Renal cortical epithelial cell (primary cell): ENCODE measurements at places on chromosomes 12 and 14.

DNA sequence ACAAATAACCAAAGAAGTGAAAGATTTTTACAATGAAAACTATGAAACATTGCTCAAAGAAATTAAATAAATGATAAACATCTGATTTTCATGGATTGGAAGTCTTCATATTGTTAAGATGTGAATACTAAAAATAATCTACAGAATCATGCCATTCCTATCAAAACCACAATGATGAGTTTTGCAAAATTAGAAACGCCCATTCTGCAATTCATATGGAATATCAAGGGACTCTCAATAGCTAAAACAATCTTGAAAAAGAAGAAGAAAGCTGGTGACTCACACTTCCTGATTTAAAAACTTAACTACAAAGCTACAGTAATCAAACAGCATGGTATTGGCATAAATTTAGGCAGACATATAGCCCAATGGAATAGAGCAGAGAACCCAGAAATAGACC is 40.2 kb upstream of the CCT2 start:
- no peak for DNase-seq

GRCh38 chr14:94050231-94050880 is 24.2 kb downstream of the OTUB2 start:
- peak; percentile 74 for DNase-seq

DNA sequence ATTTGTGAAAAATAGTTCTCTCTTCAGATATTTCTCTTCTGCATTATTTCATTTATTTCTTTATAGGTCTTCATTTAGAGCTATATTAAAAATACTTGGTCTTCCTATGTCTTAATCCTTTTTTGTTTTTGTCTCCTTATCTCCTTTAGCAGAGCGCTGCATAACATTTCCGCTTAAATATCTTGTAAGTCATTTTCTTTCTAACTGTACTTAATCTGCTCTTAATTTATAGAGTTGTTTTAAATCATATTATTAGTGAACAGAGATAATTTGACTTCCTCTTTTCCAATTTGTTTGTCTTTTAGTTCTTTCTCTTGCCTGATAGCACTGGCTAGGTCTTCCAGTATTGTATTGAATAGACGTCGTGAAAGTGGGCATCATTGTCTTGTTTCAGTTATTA is 18.0 kb downstream of the LUM start:
- no peak for DNase-seq

DNA sequence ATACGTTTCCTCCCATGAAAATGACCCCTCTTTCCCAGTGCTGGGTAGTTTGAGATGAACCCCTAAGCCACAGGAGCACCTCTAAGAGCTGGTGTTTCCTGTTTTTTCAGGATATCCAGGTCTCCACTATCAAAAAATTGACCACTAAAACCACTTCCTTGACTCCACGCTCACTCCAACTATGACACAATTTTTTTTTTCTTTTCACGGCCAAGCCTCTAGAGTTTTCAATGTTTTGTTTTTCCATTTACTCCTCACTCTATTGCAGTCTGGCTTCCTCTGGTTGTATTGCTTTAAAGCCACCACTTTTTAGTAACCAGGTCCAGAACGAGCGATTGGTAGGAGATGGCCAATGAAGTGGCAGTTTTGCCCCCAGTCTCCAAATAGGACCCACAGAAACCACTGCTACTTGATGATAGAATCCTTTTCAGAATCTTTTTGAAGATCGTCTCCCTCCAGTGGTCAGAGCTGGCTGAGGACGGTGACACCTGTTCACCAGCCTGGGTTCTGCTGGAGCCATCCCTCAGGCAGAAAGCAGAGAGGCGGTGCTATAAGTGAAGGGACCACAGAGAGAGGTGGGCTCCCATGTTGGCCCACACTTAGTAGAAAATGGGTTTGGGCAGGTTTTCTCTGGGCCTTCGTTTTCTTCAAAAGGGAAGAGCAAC is 454.4 kb downstream of the VRK1 start:
- DNase-seq: no peak

DNA sequence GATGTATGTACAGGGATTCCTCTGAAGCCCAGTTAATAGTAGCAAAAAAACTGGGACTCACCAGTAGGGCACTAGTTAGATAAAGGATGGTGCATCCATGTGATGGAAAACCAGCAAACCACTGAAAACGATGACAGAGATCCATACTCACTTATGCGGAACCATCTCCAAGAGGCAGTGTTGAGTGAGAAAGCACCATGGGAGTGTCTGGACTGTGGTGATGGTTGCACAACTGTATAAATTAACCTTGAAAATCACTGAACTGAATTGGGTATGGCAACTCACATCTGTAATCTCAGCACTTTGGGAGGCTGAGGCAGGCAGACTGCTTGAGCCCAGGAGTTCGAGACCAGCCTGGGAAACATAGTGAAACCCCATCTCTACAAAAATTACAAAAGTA is 53.6 kb upstream of the ZFP36L1 start:
- DNase-seq: peak; percentile 95

DNA sequence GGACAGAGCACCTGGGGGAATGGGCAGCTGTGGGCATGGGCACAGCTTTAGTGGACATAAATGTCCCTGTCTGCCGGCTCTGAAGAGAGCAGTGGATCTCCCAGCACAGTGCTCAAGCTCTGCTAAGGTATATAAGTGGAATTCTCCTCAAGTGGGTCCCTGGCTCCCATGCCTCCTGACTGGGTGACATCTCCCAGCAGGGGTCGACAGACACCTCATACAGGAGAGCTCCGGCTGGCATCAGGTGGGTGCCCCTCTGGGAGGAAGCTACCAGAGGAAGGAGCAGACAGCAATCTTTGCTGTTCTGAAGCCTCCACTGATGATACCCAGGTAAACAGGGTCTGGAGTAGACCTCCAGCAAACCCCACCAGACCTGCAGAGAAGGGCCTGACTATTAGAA is 25.0 kb upstream of the NUAK1 start:
- DNase-seq: no peak

DNA sequence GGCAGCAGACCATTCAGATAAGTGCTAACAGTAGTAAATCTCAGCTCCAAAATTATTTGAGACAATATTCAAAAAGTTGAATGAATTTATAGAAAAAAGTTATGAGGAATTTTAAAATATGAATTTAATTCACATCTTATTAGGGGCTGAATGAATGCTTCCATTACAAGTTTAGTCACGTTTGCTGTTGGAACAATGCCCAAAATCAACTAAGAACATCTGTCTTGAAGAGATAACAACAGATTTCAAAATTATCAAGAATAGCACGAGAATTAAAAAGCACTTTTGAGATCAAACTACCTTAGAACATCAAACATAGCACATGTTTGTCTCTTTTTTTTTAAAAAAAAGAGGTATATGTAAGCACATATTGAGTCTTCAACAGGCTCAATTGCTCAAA is 115.4 kb upstream of the PPFIA2 start:
- no peak for DNase-seq

DNA sequence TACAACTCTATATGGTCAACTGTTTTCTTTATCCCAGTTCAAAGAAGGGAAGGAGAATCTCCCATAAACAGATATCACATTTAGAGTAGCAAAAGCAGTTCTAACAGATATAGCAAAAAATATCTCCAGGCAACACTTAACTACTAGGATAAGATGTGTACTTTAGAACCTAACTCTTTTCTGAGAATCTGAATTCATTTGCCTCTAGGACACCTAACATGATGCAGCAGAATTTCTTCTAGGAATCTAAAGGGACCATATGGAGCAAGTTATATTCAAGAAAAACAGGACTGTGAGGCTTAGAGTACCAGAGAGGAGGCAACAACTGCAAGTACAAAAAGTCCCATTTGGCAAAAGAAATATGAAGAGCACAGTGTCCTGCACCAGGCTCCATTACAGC is 24.4 kb upstream of the CAPRIN2 start:
- DNase-seq: no peak

DNA sequence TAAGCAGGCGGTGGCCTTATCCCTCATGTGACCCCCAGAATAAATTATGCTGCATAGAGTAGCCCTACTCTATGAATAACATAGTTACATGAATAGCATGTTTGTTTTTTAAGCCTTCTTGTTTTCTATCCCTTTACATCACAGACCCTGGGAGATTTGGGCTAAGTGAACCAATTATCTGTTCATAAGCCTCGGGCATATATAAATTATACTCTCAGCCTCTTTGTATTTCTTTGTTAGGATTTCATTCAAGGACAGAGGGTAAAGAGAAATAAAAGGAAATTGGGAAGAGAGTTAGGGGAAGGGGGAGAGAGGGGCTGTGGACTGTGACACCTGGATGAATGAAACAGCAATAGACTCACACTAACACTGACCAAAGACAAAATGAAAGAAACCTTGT is 35.3 kb upstream of the RTRAF start:
- no peak for DNase-seq

DNA sequence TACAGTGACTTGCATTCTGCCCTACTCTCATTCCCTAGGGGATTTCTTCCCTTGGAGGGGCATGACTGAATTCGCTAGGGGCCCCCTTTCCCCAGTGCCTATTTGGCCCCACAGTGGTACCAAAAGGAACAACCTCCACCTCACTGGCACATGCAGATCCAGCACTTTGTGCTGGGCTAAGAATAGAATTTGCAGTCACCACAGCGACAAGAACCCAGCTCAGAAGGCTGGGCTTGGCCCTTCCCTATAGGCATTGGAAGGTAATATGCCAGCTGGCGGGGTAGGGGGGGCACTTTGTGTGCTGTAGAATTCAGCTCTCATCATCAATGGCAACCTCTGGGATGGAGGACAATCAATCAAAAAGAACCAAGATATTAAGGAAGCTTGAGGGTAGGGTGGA is 13.9 kb downstream of the BAZ2A start:
- DNase-seq: no peak

GRCh38 chr14:96727073-96727472 is 70.1 kb upstream of the VRK1 start:
- no peak for DNase-seq

- no peak for DNase-seq
These were observed 981 bp downstream of the SLC48A1 start for GRCh38 chr12:47773858-47774580.

- DNase-seq: no peak
These were observed 62.9 kb downstream of the SAMD4A start for GRCh38 chr14:54629635-54630360.

DNA sequence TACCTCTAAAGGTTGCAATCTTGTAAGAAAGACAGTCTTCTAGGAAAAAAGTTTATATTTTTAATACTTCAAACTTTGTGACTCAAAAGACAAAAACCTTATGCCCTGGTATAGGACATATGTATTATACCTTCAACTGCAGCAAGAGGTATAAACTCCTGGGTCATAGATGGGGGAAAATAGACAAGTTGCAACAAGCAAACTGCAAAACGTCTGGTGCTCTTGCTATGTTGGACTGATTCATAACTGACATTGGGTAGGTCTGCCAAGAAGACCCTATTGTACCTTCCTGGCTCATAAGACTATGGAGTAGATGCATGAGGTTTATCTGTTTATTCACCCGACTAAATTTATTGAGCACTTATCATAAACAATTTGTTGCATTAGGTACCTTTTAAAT is 40.9 kb downstream of the BEST3 start:
- no peak for DNase-seq

DNA sequence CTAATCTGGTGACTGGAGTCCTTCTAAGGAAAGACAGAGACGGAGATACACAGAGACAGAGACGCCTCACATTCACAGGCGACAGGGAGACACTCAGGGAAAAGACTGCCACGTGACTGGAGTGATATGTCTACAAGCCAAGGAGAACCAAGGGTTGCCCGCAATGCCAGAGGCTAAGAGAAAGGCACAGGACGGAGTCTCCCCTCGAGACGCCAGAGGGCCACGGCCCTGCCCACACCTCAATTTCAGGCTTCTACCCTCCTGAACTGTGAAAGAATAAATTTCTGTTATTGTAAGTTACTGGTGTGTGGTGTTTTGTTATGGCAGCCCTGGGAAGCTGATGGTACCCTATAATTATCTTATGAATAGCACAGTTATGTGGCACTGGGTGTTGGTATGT is 11.6 kb upstream of the RAN start:
- no peak for DNase-seq

GRCh38 chr12:108620236-108620879 is 13.3 kb downstream of the SELPLG start:
- DNase-seq: peak; percentile 74

GRCh38 chr12:6927379-6928021 is at the start of gene ATN1:
Gene ATN1, plus strand, starts transcription at chr12:6927959. Its CDS starts 6,043 bp downstream, at chr12:6934002.
- DNase-seq: peak; percentile 41

GRCh38 chr14:77063571-77064171 is 34.4 kb upstream of the CIPC start:
- no peak for DNase-seq

GRCh38 chr12:102993537-102993936 is 36.1 kb downstream of the ASCL1 start:
- DNase-seq: no peak

DNA sequence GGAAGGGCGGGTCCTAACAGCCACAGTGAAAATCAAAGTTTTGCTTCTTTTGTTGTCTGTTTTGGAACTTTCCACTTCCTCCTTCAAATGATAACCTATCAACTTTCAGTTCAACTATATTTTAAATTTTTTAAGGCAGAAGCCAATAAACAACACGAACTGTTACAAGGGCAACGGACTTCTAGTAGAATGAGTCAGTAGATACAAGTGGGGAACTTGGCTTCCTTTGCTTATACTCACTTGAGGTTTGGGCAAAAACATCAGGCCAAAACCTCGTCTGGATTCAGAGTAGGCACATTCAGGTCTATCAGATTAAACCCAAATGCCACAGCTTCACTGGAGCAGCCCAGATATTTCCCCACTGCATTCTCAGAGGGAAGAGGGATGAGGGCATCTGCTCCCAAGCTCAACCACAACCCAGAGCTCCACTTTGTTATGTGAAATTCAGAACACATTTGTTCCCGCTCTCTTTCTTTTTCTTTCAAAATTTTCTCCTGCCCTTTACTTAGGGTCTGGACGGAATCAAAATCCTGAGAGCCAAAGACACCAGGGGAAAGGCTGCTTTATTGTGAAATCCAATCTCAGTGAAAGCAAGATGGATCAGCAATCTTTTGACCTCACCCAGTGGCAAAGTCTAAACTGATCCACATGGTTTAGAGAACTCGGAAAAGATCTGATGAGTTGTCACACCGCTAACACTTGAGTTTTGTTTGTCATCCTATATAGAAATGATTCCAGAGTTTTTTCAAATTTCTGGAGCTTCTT is 152.5 kb upstream of the BTG1 start:
- peak; percentile 28 for DNase-seq

- DNase-seq: no peak
These were observed 137.4 kb downstream of the SLC16A7 start for GRCh38 chr12:59733200-59733599.

GRCh38 chr14:66662374-66662773 is 154.4 kb downstream of the GPHN start:
- DNase-seq: no peak

DNA sequence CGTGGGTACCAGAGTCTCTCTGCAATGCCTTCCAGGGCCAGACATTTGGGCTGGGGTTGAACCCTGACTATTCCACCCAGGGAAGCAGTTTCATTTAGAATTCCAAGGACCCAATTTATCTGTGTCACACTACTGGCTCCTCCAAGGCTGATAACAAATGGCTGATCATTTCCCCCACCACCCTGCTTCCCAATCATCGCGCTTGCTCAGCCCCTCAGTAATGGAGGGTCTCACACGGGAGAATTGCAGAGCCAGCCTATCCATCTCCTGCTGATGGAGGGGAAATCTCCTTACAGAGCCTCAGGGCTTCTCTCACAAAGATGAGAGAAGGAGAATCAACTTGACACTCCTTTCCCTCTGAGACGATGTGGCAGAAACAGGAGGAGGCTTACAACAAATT is 78.4 kb upstream of the WSCD2 start:
- no peak for DNase-seq
